ENCODE measurements at places on chromosomes 1 and 21. TPM values are rescaled to one million over a fixed set of nuclear protein-coding genes. Genes with fewer than 3 reads are reported as not detected.

SLFNL1 gene
- total RNA-seq, result under 0.01 TPM

ANKRD34A gene
- 0.56 TPM for total RNA-seq

- no peak overlapping the region for H3K4me3 ChIP-seq
- H3K27ac ChIP-seq, result no peak overlapping the region
- no peak for DNase-seq
These were observed 41.6 kb upstream of the VWA5B1 start for GRCh38 chr1:20248971-20249612.

GRCh38 chr1:31383967-31384366, 11.1 kb upstream of the FABP3 start:
- no peak overlapping the region for H3K27ac ChIP-seq
- H3K4me3 ChIP-seq, result no peak overlapping the region
- peaks cover 5% of the 10 kb centered on the region for H3K27me3 ChIP-seq
- peaks cover 2% of the 10 kb centered on the region for H3K4me1 ChIP-seq
- no peaks in the 10 kb centered on the region for H3K36me3 ChIP-seq
- no peak for DNase-seq

- no peak overlapping the region for H3K4me3 ChIP-seq
- DNase-seq, result no peak
- H3K27ac ChIP-seq, result no peak overlapping the region
- peaks cover 2% of the 10 kb centered on the region for H3K4me1 ChIP-seq
- H3K36me3 ChIP-seq, result no peaks in the 10 kb centered on the region
These were observed 2.3 kb downstream of the IFI44L start for GRCh38 chr1:78622548-78622947.

DNA sequence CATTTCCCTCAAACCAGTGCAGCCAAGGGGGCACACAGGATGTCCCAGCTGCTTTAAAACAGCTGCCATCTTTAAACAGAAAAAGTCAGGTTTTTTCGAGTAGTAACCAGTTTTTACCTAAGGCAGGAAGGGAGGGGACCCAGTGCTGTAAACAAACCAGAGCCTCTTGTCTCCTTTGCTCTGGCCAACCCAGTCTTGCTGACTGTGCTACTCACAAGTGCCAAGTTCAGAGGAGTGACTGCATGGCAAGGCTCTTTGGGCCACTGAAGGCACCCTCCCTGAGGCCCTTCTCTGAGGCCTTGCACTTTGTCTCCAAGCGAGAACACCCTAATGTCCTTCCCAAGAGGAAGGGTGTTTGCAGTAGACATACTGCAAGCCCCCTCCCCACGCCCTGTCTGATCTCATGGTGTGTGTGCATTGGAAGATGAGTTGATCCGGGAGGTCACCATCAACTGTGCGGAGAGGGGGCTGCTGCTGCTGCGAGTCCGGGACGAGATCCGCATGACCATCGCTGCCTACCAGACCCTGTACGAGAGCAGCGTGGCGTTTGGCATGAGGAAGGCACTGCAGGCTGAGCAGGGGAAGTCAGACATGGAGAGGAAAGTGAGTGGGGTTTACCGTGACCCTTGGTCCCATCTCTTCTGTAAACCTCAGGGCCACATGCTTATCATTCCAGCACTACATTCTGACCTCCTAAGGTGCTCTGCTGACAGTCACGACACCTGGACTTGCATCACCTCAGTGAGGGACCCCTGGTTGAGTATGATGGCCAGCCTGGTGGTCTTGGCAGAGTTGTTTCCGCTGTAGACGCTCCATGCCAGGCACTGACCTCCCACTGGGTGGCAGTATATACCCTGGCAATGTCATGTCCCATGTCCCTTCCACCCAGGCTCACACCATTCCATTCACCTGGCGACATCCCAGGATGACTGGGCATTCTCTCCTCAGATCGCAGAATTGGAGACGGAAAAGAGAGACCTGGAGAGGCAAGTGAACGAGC, 4.7 kb downstream of the DNALI1 start:
- H3K36me3 ChIP-seq, result peaks cover 21% of the 10 kb centered on the region
- DNase-seq, result peak; percentile 22
- no peak overlapping the region for H3K4me3 ChIP-seq
- H3K27ac ChIP-seq, result no peak overlapping the region

GRCh38 chr1:191912517-191912916, 245.7 kb upstream of the RGS18 start:
- no peak overlapping the region for H3K4me3 ChIP-seq
- no peaks in the 10 kb centered on the region for H3K36me3 ChIP-seq
- no peak for DNase-seq
- H3K4me1 ChIP-seq, result no peaks in the 10 kb centered on the region
- no peak overlapping the region for H3K27ac ChIP-seq

DNA sequence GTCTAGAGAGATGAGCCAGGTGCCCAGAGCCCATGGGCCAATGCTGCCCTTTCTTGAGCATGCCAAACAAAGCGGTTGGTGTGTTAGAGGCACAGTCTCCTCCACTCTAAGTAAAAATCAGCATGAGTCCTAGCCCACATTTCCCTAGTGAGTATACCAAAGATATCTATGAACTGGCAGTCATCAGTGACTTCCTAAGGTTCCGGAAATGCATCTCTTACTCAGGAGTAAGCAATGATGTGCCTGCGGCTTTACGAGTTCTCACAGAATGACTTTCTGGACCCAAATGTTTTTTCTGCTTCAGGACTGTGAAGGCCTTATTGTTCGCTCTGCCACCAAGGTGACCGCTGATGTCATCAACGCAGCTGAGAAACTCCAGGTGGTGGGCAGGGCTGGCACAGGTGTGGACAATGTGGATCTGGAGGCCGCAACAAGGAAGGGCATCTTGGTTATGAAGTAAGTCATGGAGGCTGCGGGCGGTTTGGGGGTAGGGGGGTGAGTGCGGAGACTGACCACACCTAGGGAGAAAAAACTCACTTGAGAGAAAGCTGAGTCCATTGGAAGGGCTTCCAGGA, 9.2 kb downstream of the PHGDH start:
- H3K27ac ChIP-seq, result no peak overlapping the region
- no peak for DNase-seq
- H3K36me3 ChIP-seq, result peaks cover 52% of the 10 kb centered on the region

Data from IMR-90 (cell line).